HS-5 (cell line): ENCODE measurements at places on chromosomes 16 and 17.

GRCh38 chr16:59330019-59330670 lies 596.0 kb upstream of the GOT2 start:
- DNase-seq, result no peak

DNA sequence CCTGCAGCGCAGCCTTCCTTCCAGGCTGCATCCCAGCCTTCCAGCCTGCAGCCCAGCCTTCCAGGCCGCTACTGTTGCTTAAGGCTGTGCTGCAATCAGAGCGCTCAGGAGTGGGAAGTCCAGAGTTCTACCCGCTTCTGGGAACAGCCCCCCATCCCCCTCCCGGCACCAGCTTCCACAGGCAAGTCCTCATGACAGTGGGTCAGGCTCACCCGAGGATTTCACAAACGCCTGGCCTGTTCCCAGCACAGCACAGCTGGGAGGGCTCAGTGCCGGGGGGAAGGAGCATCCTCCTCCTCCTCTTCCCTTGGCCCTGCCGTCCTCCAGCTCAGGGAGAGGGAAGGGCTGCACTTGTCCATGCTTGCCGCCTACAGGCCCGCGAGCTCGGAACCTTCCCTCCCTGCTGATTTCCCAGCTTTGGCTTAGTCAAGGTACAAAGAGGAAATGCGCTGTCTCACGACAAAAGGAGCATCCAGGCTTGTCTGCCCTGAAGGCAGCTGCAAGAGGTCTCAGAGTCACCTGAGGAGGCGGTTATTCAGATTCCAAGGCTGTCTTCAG lies 8.3 kb downstream of the SOCS3 start:
- DNase-seq, result no peak

- no peak for DNase-seq
These were observed 43.3 kb upstream of the ZCCHC14 start for GRCh38 chr16:87535855-87536794.

DNA sequence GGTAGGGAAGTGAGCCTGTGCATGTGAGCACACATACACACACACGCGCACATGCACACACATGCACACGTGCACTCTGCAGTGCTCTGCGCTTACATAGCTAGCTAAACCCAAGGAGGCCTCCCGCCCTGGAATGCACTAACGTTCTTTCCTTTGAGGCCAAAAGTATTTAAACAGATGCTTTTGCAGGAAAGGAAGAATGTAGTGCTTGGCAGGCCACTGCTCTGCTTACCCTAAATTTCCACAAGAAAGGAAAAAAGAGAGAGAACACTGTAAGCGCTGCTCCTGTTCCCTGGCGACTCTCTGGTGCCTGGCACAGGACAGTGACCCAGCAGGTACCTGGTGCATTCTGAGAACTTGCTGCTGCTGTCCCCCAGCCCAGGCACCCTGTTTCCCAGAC lies 31.3 kb upstream of the MRPS23 start:
- DNase-seq, result no peak

DNA sequence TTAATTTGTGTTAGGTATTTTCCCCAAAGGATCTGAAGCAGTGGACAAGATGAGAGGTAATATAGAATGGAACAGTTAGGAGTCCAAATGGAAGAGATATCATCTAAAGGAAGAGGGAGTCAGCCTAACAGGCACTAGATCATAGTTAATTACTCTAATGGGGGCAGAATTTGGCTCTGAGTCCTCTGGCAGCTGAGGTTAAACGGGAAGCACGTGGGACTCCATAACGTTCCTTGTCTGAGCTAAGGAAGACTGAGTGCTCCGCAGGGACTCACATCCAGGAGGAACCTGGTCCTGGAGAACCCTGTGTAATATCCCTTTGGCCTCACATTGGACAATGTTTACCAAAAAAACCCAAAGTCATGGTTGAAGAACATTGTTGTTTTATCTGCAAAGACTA lies 46.6 kb upstream of the TEX2 start:
- DNase-seq, result no peak

GRCh38 chr17:75404731-75405364 lies 630 bp downstream of the GRB2 start:
- no peak for DNase-seq

- DNase-seq, result peak; percentile 60
These were observed at the start of gene JUP for GRCh38 chr17:41786227-41787020. TSS of gene JUP (minus strand) at chr17:41786711. CDS start at chr17:41771854, 14,857 bp downstream.

- no peak for DNase-seq
These were observed 7.6 kb upstream of the GFAP start for GRCh38 chr17:44922746-44923470.

DNA sequence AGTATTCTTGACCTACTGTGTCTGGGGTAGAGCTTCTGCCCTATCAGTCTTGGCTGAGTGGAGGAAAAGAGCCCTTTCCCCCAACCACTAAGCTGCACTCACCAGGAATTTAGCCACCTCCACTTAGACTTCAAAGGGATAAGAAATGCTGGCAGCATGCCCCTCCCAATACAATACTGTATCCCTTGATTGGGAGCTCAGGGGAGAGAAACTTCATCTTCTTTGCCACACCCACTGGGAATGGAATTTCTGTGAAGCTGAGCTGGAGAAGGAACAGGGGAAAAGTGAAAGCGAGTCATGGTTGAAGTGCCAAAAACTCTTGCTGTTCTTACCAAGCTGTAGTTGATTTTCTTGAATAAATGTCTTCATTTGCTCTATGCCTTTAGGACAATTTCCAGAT lies 68.8 kb downstream of the CEP112 start:
- peak; percentile 2 for DNase-seq

- DNase-seq, result no peak
These were observed 717 bp upstream of the CNP start for GRCh38 chr17:41965694-41966462.

- DNase-seq, result no peak
These were observed 11.7 kb downstream of the GJD3 start for GRCh38 chr17:40352779-40353394.

DNA sequence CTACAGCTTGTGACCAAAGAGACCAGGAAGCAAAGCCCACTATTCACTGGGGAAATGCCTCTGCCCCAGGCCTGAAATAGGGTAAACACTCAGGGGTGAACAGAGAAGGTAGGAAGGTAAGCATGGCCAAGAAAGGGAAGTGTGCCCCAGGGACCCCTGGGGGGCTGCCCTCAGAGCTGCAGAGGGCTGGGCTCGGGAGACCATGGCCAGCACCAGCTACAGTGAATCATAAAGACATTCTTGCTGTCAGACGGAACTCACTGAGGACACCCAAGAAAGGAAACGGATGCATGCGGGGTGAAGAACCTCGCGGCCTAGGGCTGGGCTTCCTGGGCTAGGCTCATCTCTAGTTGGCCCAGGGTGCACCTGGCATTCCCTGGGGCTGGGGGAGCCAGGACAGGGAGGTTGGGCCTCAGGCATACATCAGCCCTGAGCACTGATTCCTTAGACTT lies 9.6 kb downstream of the HIC1 start:
- no peak for DNase-seq

GRCh38 chr17:78133971-78134898 lies 3.7 kb downstream of the TMC8 start:
- DNase-seq, result no peak

GRCh38 chr17:29141514-29141876 lies 38.7 kb downstream of the MYO18A start:
- no peak for DNase-seq

DNA sequence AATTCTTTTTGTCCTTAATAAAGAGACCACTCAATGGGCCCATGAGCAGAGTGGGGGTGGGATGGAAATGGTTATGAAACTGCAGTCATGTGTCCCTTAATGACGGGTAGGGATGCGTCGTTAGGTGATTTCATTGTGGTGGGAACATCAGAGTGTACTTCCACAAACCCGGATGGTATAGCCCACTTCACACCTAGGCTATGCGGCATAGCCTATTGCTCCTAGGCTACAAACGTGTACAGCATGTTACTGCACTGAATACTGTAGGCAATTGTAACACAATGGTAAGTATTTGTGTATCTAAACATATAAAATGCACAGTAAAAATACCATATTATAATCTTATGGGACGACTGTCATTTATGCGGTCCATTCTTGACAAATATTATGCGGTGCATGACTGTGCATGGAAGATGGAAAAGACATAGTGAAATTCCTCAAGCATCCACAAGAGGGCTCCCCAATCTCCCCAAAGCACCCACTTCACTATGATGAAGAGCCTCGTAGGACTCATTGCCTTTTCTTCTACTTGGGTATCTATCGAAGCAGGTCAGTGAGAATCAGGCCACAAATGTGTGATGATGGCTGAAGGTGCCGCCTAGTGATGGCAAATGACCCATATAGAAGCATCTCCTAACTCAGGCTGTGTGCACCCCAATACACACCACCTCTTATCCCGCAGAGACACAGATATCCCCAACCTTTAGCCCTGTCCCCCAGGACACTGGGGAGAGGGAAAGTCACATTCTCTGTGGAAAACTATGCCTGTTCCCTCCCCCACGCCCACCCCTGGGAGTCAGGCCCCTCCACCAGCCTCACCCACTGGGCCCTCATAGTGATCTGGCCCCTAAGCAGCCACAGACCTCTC lies 43.5 kb downstream of the TBX21 start:
- DNase-seq, result no peak

DNA sequence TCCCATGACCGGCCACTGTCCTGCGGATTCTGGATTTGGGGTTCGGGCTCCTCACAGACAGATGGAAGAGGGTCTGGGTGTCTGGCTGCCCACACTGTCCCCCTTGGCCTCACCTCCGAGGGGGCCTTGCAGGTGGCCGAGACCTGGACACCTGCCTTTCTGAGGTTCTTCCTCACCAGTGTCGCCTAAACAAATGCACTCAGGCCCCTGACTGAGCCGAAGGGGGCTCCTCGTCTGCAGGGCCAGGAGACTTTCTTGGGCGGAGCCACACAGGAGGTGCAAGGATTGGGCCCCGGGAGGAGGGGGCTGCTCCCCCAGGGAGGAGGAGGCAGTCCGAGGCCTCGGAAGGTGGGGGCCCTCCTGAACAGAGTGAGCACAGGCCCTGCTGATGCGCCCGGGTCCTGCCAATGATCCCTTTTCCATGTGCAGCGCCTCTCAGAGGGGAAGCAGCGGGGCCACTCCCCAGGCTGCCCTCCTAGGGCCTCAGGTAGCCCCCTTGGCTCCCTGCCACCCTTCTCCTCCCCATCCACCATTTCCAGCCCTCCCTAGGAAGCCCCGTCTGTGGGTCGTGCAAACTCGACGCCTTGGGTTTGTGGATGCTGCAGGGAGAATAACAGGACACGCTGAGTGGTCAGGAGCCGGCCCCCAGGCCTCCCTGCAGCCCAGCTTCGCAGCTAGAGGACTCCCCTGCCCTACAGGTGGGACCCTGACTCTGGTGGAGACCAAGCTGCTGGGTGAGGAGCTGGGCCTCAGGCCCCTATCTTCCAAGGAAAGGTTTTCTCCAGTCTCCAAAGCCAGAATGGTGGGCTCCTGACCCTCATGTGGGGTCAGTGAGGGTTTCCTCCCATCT lies 63.4 kb upstream of the ZNF469 start:
- DNase-seq, result no peak

DNA sequence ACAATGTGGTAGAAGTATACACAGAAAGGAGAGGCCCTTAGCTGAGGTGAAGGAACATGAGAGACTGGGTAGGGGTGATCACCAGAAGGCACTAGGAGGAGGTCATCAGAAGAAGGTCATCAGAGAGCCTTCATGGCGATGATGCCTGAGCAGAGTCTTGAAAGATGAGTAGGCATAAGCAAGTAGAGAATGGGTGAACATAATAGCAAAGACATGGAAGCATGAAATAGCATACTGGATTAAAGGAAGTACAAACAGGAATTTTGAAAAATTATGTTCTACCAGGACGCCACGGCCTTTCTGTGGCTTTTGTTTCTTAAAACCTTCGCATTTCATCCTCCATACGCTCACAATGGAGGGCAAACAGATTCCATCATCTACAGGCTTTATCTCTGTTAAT lies 2.9 kb downstream of the IKZF3 start:
- DNase-seq, result no peak

DNA sequence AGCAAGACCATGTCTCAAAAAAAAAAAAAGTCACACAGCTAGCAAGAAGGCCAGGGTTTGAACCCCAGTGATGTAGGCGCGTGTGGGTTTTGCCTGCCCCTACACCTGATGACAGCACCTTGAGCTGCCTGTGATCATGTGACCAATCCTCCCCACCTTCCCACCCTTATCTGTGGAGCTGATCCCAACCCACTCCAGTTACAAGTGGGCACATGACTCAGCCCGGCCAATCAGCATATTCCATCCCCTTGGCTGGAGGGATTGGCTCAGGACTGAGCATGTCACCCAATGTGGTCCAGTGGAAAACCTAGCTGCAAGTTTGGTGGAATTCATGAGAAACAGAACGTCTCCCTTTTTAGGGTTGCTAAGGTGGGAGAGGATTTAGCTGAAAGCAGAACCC lies 6.6 kb downstream of the TMEM114 start:
- no peak for DNase-seq

GRCh38 chr17:57779706-57780105 lies 34.6 kb upstream of the CCDC182 start:
- DNase-seq, result no peak

GRCh38 chr17:66538776-66539175 lies 236.4 kb downstream of the PRKCA start:
- DNase-seq, result no peak

GRCh38 chr16:71895679-71896365 lies 491 bp downstream of the IST1 start:
- no peak for DNase-seq

DNA sequence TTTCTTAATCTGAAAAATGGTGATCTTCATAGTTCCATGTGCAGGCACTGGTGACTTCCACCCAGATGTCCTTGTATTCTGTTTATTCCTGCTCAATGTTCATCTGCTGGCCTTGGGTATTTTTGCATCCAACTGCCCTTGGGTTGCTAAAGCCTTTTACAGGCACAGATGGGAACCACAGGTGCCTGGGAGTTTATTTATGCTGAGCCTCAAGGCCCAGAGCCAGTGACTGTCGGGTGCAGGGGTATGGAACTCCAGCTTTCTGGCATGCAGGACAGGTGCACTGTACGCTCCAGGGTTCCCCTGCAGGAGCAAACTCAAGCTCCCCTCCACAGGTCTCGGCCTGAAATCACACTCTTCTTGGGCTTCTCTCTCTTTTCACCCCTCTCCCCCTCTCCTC lies 22.3 kb downstream of the DYNLRB2 start:
- no peak for DNase-seq

GRCh38 chr17:79988185-79988971 lies 47.3 kb downstream of the TBC1D16 start:
- DNase-seq, result peak; percentile 63

DNA sequence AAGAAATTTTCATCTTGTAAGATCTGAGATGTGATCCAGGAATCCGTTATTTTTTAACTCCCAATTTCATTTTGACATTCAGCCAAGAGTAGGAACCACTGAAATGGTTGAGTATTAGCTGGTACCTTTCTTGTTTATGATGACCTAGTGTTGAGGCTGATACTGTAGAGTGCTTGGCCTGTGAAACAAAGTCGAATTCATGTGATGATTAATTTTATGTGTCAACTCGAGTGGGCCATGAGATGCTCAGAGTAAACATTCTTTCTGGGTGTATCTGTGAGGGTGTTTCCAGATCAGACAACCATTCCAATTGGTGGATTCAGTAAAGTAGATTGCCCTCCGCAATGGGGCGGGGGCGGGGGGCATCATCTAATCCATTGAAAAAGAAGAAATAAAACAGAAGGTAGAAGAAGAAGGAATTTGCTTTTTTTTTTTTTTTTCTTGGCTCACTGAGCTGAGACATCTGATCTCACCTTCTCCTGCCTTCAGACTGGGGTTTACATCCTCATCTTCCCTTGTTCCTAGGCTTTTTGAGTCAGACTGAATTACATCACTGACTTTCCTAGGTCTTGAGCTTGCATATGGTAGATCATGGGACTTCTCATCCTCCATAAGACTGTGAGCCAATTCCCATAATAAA lies 264.6 kb upstream of the KCNJ16 start:
- no peak for DNase-seq

GRCh38 chr17:38970804-38971203 lies 3.6 kb upstream of the FBXO47 start:
- no peak for DNase-seq
